8988T (cell line): ENCODE measurements at places on chromosomes 16 and 17.
A peak's percentile ranks its signal among the peaks of the same experiment; 100 is the strongest.

GRCh38 chr17:55480631-55481315 lies 30.5 kb downstream of the SMIM36 start:
- no peak for DNase-seq

- DNase-seq: no peak
Measured at GRCh38 chr17:17426184-17426583, 50.6 kb upstream of the MED9 start.

DNA sequence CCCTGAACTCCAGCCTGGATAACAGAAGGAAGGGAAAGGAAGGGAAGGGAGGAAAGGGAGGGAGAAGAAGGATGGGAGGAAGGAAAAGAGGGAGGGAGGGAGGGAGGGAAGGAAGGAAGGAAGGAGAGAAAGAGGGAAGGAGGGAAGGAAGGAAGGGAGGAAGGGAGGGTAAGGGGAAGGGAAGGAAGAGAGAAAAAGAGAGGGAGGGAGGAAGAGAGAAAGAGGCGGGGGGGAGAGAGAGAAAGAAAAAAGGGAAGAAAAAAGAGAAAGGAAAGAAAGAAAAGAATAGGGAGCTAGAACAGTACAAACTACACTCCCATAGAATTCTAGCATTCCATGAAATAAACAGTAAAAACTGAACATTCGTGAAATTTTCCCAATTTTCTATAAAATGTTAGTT lies 23.1 kb upstream of the TRIM37 start:
- DNase-seq: no peak

DNA sequence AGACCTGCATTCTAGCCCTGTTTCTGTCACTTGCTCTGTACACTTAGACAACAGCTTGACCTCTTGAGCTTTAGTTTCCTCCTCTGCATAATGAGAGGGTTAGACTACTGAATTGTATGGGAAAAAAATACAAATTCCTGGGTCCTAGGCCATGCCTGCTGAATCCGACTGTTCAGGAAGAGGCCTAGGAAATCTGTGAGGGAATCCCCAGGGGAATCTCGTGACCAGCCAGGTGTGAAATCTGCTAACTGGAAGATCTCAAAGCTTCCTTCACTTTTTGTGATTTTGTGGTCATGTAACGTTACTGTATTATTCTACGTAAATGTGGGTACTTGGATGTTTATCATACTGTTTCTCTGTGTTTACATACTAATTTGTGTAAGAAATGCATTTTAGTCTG lies 58.2 kb downstream of the CYLD start:
- no peak for DNase-seq

GRCh38 chr17:37406635-37407461 lies at the start of the genes ACACA and TADA2A:
TSS of gene ACACA (minus strand) at chr17:37406836. CDS start at chr17:37406299, 537 bp downstream.
TSS of gene TADA2A (plus strand) at chr17:37406886. CDS start at chr17:37411366, 4,480 bp downstream.
- peak; percentile 70 for DNase-seq

- no peak for DNase-seq
Measured at GRCh38 chr16:30722916-30723315, 23.9 kb downstream of the SRCAP start.

- no peak for DNase-seq
Measured at GRCh38 chr17:7439462-7440112, at the start of gene FGF11. TSS of gene FGF11 (plus strand) at chr17:7439512. CDS start at chr17:7439621, 109 bp downstream.

- DNase-seq: peak; percentile 59
Measured at GRCh38 chr16:1812732-1813163, 13.9 kb downstream of the HAGH start.

- DNase-seq: no peak
Measured at GRCh38 chr16:83539736-83540490, 267.9 kb upstream of the HSBP1 start.

DNA sequence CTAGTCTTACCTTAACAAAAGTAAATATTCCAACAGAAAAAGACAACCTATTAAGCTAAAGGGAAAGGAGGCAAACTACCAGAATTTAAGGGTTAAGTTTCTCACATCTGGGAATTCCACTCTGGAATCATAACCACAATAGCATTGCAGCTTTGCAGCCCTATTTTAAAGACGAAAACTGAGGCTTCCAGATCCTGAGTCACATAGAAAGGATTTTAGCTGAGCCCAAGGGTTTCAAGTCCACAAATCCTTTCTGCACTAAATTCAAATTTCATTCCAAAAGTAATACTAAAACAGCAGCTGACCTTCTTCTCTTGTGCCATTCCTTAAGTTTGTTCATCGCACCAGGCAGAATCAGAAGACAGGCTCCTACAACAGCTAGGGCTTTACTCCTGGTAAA lies 17.8 kb downstream of the XYLT1 start:
- DNase-seq: no peak

DNA sequence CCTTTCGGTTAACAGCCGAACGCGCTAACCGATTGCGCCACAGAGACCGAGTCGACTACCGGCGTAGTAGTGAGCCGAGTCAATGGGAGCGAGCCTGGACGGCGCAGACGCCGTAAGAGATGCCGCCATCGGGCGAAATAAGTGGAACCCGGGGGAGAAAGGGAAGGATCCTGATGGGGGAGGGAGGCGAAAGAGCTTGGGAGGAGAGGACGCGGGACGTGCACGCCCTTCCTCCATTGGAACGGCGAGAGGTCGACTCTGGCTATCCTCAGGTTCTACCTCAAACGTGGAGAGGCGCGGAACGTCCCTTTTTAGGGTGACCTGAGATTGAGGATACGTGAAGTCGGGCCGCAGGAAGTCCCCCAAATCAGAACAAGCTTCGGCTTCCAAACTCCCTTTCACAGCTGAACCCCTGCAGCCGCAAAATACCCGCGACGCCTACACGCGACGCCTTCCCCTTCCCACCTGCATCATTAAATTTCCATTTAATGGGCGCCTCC lies 683 bp upstream of the PSMB3 start:
- DNase-seq: no peak

- DNase-seq: no peak
Measured at GRCh38 chr17:37274461-37274860, 101.3 kb upstream of the C17orf78 start.
